ENCODE measurements at places on chromosomes 3 and 15. TPM values are rescaled to one million over a fixed set of nuclear protein-coding genes. Genes with fewer than 3 reads are reported as not detected.

The CCDC50 gene
- 137 TPM for total RNA-seq

The MYO9A gene
- 72.7 TPM for total RNA-seq

The IFT80 gene
- 21.5 TPM for total RNA-seq

The KCNH8 gene
- not detected for total RNA-seq

The KIAA1143 gene
- 27.1 TPM for total RNA-seq

The UCN2 gene
- not detected for total RNA-seq

Measured in subcutaneous adipose tissue (tissue), 4 donors.